Kidney capillary endothelial cell (primary cell): ENCODE measurements at places on chromosomes 12 and 14.

DNA sequence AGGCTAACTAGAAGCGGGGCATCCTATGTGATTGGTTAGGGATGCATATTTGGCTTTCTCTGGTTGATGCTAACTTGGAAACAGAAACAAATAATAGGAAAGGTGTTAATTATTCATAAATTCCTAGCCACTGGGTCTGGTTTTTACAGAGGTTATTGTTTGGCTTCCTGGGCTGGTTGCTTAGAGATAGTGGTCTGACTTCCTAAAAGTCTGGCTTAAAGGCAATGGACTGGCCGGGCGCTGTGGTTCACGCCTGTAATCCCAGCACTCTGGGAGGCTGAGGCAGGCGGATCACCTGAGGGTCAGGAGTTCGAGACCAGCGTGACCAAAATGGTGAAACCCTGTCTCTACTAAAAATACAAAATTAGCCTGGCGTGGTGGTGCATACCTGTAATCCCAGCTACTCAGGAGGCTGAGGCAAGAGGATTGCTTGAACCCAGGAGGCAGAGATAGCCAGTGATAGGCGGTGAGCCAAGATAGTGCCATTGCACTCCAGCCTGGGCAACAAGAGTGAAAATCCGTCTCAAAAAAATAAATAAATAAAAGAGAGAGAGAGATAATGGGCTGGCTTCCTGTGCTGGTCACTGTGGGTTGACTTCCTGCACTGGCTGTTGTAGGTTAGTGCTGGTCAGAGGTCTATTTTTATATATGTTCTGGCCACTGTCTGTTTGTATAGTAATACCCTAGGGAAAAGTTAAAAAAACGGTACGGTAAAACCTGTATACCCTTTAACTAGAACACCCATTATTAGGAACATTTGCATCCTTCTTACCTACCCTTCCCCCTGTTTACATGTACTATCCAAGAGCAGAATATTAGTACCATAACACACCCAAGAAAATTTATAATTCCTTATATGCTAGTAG, 24.1 kb downstream of the OR6S1 start:
- peak; percentile 63 for DNase-seq

GRCh38 chr12:99495799-99496198, 151.8 kb upstream of the GARIN6 start:
- DNase-seq: no peak

DNA sequence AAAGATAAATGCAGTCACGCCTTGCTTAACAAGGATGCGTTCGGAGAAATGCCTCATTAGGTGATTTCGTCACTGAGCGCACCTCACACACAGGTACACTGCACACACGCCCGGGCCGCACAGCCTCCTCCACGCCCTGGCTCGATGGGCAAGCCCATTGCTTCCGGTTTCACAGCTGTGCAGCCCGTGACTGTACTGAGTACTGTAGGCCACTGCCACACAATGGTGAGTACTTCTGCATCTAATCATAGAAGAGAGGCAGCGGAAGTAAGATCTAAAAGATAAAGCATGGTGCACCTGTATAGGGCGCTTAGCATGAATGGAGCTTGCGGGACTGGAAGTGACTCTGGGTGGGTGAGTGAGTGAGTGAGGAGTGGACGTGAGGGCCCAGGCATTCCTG, 4.3 kb downstream of the RIMBP2 start:
- DNase-seq: no peak

GRCh38 chr14:78863143-78863542, 693.0 kb downstream of the NRXN3 start:
- peak; percentile 40 for DNase-seq

DNA sequence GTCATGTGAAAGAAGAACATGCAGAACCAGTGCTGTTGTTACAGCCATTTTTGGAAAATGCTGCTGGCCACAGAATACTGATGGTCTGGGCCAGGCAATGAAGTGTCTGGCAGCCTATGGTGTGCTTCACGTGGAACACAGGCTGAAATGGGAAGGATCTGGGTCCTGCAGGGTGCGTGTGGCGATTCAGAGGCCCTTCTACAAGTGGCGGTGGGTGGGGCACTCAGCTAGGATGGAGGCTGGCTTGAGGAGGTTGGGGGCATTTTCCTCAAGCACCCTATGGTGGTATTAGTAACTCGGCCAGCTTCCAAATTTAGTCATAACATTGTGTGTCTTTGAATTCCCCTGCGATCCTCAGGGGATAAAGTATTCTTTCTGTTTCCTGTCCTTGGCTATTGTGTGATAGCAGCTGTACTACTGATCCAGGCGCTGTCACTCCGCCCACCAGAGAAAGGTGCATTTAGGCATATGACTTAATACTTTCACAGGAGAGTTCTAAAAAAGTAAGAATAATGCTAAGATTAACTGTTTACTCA, 9.2 kb upstream of the RAD52 start:
- peak; percentile 71 for DNase-seq

DNA sequence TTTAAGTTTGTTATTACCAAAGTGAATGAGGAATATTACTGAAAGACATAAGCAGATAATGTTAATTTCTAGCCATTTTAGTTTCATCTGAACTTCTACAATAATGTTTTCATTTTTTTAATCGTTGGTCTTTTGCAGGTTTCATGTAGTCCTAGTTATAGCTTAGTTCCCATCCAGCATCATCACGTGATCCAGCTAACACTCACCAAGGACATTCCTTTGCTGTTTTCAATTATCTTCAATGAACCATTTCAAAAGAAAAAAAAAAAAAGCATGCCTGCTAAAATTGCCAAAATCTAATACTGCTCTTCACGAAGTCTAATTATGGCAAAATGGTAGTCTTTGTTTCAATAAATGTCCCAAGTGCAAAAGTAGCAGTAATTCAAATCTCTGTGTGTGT, 187.7 kb upstream of the ATXN7L3B start:
- no peak for DNase-seq

- no peak for DNase-seq
Observed at GRCh38 chr14:79699206-79699605, 512.1 kb downstream of the DIO2 start.
